ENCODE measurements at places on chromosomes 6 and 20. TPM values are rescaled to one million over a fixed set of nuclear protein-coding genes. Genes with fewer than 3 reads are reported as not detected.

- DNase-seq, result no peak
Observed at GRCh38 chr6:33950472-33950881, 146.7 kb upstream of the MLN start.

DNA sequence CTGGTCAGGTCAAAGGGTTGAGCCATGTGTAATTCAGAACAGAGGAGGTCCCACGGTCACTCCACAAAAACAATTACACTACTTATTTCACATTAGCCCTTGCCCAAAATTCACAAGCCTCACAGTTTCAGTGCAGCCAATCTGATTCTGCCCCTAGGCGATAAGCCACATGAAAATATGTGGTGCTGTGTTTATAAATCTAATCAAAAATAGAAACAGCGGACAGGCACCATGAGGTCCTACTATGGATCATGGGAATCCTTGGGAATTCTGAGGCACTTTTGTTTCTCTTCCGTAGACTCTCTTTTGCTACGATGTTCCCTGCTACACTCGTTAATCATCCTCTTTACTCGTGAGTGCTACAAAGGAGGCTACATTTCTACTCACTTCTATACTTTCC is 476.1 kb downstream of the TFAP2A start:
- DNase-seq, result no peak

GJE1 gene
- not detected for total RNA-seq

TMEM151B gene
- not detected for total RNA-seq

All from lower lobe of right lung (tissue), 2 donors.